Spinal cord (tissue), 10 donors: ENCODE measurements at places on chromosomes 3 and 15.

- no peak for DNase-seq
These were observed 2.3 kb upstream of the GMPPB start for GRCh38 chr3:49725906-49726681.

- no peak for DNase-seq
These were observed 3.4 kb downstream of the ANKRD28 start for GRCh38 chr3:15794303-15794771.

DNA sequence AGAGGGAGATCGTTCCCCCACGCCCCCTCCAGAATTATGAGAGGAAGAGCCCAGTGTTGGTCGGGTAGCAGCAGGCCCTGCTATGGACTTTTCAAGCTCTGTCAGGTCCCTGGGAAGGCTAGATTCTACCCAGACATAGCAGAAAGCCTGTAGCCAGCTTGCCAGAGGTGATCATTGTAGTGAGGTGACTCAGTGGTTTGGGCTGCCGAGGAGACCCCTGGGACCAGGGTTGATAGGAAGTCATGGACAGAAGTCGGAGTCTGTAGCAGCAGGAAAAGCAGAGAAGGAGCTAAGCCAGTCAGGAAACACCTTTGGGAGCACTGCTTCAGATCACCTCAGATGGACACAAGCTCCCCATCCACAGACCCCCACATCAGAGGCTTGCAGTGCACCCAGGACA, 67.7 kb downstream of the CCNL1 start:
- no peak for DNase-seq

- DNase-seq = no peak
These were observed 11.4 kb upstream of the SLC6A6 start for GRCh38 chr3:14391033-14391432.

DNA sequence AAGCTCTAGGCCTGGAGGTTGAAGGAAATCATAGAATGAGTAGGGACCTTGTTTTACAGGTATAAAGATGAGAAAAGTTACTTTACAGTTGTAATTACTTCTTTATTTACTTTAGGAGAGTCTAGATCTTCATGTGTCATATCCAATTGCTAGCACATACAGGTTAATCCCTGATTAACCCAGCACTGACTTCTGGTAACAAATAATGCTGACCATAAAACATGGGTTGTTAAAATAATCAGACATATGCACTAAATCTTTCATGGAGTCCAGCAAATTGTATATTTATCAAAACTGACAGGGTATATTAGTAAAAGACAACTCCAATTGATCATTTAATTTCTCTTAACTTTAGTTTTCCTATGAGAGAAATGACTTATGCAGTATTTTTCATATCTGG, 245.2 kb downstream of the NFKBIZ start:
- no peak for DNase-seq
